ENCODE measurements at places on chromosomes 2 and 18. TPM values are rescaled to one million over a fixed set of nuclear protein-coding genes. Genes with fewer than 3 reads are reported as not detected.

The STK11IP gene
- total RNA-seq: 28.1 TPM

The CYP1B1 gene
- total RNA-seq: 13.5 TPM

The PIEZO2 gene
- total RNA-seq: not detected

The ACADL gene
- not detected for total RNA-seq

The GDF7 gene
- total RNA-seq: under 0.01 TPM

The SPDYA gene
- 0.46 TPM for total RNA-seq

Data from HT-29 (cell line).